ENCODE measurements at places on chromosomes 1 and 21.

DNA sequence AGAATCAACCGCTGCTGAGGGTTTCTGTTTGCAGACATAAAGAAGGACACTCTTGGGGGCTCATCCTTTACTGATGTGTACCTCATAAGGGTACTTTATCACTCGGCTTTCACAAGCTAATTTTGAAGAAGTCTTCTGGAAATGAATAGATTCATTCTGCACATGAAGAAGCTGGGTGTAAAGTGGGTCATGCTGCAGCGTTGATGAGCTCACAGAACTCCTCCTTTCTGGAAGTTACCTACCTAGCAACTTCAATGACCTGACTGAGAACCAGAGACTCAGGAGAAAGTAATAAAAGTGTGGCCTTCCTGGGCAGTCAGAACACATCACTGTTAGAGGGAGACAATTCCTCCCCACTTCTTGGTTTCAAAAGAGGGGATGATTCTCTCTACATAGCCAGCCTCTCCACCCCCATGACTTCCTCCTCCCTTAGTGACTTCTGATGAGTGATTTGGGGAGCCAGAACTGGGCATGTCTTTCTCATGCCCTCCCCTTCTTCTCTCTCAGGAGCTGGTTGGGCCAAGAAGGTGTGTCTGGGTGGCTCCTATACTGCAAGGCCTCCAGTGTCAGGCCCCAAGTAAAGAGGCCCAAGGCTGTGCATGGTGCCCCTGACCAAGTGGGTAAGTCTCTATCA, 27.0 kb downstream of the PCNX2 start:
- no peak for DNase-seq

GRCh38 chr1:150557813-150558212, 8.6 kb downstream of the ADAMTSL4 start:
- DNase-seq: no peak

DNA sequence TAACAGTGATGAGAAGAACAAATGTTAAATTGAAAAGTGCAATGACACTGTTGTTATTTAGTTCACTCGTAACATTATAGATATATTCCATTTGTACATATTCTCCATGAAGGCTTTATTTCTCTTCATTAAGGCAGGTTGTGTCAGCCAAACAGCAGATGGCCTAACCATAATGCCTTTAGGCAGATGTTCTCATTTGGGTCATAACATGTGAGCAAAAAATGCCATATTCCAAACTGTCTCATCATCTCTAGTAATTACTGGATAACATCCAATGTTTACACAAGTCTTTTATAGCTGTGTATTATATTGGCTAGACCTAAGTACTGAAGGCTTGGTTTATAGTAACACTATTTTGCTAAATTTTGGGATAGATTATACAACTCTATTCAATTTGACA, 87.2 kb upstream of the CHODL start:
- no peak for DNase-seq

GRCh38 chr21:37828556-37828955, 87.7 kb downstream of the KCNJ6 start:
- DNase-seq: no peak

GRCh38 chr21:26513212-26513611, 59.9 kb downstream of the CYYR1 start:
- DNase-seq: no peak

DNA sequence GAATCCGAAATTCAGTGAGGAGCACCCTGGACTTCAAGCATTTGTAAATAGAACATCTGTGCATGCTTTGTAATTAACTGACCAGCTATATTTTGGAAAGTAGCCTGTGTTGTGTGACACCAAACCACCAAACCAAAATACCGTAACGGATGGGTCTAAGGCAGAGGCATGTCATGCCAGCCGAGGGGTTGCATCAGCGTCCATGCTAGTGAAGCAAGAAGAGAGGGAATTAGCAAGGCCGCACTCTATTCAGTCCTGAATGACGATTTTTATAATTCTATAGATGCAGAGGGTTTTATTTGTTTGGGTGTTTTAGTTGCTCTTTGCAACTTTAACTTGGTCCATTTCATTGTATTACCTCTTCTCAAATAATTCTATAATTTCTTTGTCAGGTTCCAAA, 116.8 kb upstream of the SMYD2 start:
- DNase-seq: no peak

- no peak for DNase-seq
Observed at GRCh38 chr1:210687582-210688279, 359.0 kb downstream of the HHAT start.

- peak; percentile 11 for DNase-seq
Observed at GRCh38 chr1:205374210-205375078, 17.7 kb upstream of the KLHDC8A start.

- DNase-seq: no peak
Observed at GRCh38 chr1:238596703-238597102, 706.0 kb upstream of the ZP4 start.

DNA sequence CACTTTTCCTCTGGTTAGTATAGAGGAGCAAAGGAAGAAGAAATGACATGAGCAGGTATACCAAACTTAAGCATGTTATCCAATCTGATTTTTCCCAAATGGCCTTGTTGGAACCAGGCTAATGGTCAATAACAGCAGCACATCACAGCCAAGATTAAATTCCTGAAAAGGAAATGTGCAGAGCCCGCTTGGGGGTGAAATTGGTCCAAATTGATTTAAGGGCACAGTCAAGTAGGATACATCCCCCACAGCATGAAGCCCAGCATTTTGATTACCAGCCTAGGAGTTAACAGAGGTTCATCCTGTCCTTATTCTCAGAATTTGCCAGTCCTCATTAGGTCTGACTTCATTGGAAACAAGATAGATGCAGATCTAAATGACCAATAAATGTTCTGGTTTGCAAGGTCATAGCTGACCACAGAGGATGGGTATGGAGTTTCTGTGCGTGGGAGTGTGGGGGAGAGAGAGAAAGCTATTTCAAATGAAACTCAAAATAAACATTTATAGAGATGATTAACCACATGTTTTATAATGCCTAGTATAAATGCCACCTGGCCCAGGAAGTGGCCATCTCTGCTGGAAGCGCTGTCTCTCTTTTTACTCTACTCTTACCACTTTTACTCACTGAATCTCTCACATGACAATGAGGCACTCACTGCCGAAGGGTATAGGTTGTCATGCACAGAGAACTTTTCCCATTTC, 38.7 kb downstream of the RGS5 start:
- no peak for DNase-seq

DNA sequence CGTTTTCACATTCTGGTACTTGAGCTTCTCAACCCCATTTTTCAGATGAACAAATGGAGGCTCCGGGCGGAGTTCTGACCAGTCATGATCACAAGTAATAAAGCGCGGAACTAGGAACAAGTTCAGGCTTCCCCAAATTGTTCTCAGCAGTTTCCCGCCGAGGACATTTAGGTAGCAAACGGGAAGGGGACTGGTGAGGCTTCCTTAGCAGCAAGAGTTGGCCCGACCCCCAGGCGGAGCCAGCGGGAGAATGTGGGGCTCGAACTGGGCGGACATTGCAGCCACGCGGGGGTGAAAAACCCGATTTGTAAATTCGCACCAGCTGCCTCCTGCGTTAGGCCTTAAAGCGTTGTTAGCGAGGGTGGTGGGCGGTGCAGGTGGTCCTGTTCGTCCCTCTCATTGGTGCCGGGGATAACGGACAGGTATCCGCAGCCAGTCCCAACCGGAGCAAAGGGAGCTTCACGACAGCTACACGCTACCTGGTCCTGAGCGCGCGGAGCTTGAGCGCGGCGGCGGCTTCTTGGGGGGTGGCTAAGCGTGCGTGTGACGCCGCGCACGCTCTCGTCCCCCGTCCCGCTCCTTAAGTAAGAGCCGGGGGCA, 15.3 kb downstream of the SEMA6C start:
- no peak for DNase-seq

GRCh38 chr21:36705679-36706481, 7.0 kb downstream of the SIM2 start:
- peak; percentile 65 for DNase-seq

Measured in Jurkat, Clone E6-1 (cell line).